Ascending aorta (tissue), 2 donors: ENCODE measurements at places on chromosomes 7 and 10. TPM values are rescaled to one million over a fixed set of nuclear protein-coding genes. Genes with fewer than 3 reads are reported as not detected.

GRCh38 chr7:159195946-159196345 is 51.3 kb upstream of the VIPR2 start:
- H3K36me3 ChIP-seq = no peaks in the 10 kb centered on the region
- H3K4me3 ChIP-seq = no peak overlapping the region
- H3K27me3 ChIP-seq = no peaks in the 10 kb centered on the region

GRCh38 chr7:44802418-44803025 is 6.0 kb downstream of the PPIA start:
- H3K4me1 ChIP-seq = no peaks in the 10 kb centered on the region
- no peak overlapping the region for H3K27ac ChIP-seq
- H3K36me3 ChIP-seq = peaks cover 66% of the 10 kb centered on the region
- no peaks in the 10 kb centered on the region for H3K27me3 ChIP-seq

GRCh38 chr7:39971924-39972323 is 21.9 kb downstream of the CDK13 start:
- no peaks in the 10 kb centered on the region for H3K4me1 ChIP-seq
- H3K27me3 ChIP-seq = no peaks in the 10 kb centered on the region
- no peak for DNase-seq
- H3K4me3 ChIP-seq = no peak overlapping the region
- no peaks in the 10 kb centered on the region for H3K36me3 ChIP-seq
- H3K27ac ChIP-seq = no peak overlapping the region

The ZNF117 gene
- total RNA-seq = 6.4 TPM

The TYW1B gene
- not detected for total RNA-seq
